HEK293T (cell line): ENCODE measurements at places on chromosomes 2 and 18.

- no peak for DNase-seq
These were observed 31.7 kb upstream of the MAP4K3 start for GRCh38 chr2:39468579-39469451.

GRCh38 chr2:175017618-175018414, 12.6 kb upstream of the CHN1 start:
- no peak for DNase-seq

DNA sequence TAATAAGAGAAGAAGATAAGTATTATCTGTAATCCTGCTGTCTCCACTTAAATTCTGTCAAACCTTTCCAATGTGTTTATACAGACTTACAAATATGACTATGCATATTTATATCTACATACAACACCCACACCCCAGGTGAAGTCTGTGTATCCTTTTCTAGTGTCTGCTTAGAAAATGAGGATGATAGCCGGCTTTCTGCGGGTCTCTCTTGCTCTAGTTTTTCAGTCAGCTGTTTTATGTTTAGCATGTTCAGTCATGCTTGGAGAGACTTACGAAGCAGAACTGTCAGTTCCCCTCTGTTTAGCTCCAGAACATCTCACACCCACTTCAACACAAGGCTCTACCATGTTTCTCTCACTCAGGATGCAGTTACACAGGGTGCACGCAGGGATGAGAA, 137.3 kb upstream of the NFATC1 start:
- no peak for DNase-seq

- DNase-seq: no peak
These were observed 83.8 kb downstream of the MAP4K4 start for GRCh38 chr2:101781326-101781725.

GRCh38 chr2:7962161-7962560, 719.7 kb upstream of the ID2 start:
- DNase-seq: no peak

DNA sequence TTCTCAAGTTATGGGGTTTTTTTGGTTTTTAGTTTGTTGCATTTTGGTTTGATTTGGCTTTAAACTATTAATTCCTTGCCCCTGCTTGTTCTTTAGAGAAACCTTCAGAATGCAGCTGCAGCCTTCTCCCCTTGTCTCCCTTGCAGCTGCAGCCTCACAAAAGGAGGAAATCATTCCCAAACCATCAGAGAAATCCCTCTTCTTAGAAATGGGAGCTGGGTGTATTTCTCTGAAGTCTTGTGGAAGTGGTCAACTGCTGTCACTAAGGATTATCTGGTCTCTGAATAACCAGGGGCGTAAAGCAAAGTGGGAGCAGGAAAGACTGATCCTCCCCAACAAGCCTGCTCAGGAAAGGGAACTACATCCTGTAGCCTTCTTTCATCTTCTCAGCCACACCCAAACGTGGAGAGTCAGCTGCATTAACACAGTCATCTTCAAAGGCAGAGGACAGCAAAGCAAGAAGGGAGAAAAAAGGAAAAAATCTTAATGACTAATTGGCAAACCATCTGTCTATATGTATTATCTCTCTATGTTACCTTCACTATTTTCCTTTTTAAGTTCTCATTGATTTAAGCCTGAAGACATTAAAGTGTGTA, 1834.1 kb upstream of the PIK3C3 start:
- no peak for DNase-seq

DNA sequence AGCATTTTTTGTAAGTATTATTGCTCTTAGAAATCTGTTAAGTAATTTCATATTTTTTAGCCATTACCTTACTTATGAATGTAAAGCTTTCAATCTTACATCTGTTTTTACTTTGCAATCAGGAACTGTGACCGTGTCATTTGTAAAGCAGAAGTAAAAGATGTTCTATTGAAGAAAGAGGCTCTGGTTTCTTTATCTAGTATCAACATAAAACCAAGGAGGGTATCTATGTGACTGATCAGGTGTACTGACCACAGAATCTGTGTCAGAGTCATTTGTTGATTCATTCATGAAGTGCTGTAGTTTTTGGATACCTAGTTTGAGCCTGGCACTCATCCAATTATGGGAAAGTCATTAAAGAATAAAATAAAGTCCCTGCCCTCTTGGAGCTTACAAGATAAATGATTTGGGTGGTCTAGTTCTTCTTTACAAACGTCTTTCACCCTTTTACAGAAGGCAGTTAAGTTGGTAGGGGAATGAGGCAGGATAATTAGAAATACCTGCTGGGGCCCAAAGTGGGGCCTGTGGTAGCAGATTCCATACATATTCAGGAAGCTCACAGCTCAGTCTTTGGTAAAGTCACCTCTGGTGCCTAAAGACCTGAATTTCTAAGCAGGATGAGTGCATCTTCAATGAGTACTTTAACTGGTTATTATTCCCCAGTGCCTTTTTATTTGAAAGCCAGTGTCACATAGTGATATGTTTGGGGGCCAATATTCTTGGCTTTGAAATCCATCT, 260.6 kb upstream of the NT5C1B start:
- no peak for DNase-seq

DNA sequence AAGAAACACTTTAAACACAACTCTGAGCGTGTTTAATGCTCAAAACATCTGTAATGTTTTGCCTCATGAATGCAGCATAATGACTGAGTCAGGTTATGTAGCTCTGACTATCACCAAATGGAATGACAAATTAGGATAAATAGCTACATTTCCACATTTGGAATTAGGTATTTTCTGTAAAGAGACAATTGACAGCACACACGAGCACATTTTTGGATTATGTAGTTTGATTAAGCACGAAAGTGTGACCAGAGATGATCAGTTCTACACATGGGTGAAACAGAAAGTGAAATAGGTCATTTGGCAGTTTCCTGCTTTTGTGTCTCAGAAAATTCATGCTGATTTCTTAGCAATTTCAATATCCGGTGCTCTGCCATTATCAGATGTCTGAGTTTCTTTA, 29.0 kb downstream of the LPIN1 start:
- DNase-seq: no peak

GRCh38 chr2:191927991-191928390, 81.1 kb upstream of the CAVIN2 start:
- no peak for DNase-seq

DNA sequence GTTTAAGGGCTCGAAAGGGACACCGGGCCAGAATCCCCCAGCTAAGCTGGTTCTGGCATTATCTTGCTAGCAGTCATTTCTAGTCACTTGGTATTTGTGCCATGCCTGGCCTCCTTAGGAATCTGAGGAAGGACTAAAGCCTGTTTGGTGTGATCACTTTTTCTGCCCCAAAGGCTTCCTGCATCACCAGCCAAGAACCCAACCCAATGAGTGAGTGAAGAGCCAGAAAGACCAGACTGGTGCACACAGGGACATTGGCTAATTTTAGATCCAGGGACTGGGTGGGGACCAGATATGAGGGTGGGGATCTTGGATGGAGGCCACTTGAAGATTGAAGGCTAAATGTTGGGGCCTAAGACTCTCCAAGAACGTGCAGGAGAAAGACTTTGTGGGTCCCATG, 411.9 kb upstream of the TNP1 start:
- DNase-seq: no peak
